Adrenal gland (tissue), 19 donors: ENCODE measurements at places on chromosomes 2 and 18.

- H3K4me3 ChIP-seq, result no peak overlapping the region
- H3K27ac ChIP-seq, result no peak overlapping the region
These were observed 86.4 kb upstream of the SLC35G4 start for GRCh38 chr18:11522992-11523391.

DNA sequence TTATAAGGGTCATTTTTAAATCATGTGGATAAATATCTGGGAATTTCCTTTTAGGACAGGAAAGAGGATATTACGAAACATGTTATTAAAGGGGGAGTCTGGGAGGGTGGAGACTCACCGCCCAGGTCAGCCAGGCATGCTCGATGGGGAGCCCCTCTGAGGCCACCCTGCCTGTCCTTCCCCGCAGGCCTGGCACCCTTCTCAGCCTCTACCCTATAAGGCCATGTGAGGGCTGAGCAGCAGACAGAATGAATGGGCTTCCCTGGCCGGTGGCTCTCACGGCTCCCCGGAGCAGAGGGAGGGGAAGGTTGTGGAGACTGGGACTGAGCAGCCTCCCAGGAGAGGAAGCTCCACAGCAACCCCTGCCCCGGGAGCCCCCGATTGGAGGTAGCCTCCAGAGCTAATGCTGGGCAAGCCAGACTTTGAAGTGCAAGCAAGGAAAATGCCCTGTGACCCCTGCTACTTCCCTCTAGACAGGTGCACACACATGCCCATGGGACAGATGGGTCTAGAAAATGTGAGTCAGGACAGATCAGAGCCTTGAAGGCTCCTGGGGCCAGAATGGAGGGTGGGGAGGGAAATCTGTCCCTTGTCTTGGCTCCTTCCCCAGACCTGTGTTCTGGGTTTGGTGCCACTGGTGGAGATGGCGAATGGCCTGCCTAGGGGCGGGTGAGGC is 13.2 kb upstream of the ARMC9 start:
- peak; percentile 37 for DNase-seq
- no peaks in the 10 kb centered on the region for H3K36me3 ChIP-seq
- H3K27ac ChIP-seq, result peak overlapping the region; percentile 94
- no peaks in the 10 kb centered on the region for H3K27me3 ChIP-seq
- peaks cover 37% of the 10 kb centered on the region for H3K4me1 ChIP-seq
- H3K4me3 ChIP-seq, result no peak overlapping the region

- no peak overlapping the region for H3K4me3 ChIP-seq
- no peaks in the 10 kb centered on the region for H3K27me3 ChIP-seq
- H3K27ac ChIP-seq, result no peak overlapping the region
- no peaks in the 10 kb centered on the region for H3K4me1 ChIP-seq
- no peak for DNase-seq
- H3K36me3 ChIP-seq, result no peaks in the 10 kb centered on the region
These were observed 66.4 kb upstream of the EDAR start for GRCh38 chr2:109055435-109055834.

- H3K36me3 ChIP-seq, result no peaks in the 10 kb centered on the region
- H3K27ac ChIP-seq, result peak overlapping the region; percentile 36
- no peak overlapping the region for H3K4me3 ChIP-seq
These were observed 297.6 kb downstream of the PARD3B start for GRCh38 chr2:204842661-204843485.

GRCh38 chr2:54979321-54980044 is 70.8 kb downstream of the RTN4 start:
- H3K4me1 ChIP-seq, result peaks cover 69% of the 10 kb centered on the region
- no peaks in the 10 kb centered on the region for H3K27me3 ChIP-seq
- no peak overlapping the region for H3K27ac ChIP-seq
